ENCODE measurements at places on chromosomes 2 and 18.

- DNase-seq, result no peak
Observed at GRCh38 chr2:104368089-104368488, 485.8 kb upstream of the POU3F3 start.

DNA sequence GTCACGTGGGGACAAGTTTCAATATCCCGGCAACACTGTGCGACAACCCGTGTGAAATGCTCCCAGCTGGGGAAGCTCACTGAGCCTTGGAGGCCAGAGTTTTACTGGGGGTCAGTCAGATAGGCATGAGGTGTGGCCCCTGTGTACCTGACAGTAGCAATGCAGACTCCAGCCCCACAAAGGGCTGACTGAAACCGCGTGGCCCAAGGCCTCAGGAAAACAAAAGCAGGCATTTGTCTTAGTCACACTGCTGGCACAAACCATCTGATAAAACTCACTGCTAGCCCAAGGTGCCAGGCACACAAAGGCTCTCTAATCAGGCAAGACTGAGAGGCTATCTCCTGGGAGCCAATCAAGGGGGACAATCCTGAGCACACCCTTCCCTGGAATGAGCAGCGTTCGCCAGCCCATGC lies 786.6 kb upstream of the RAB6C start:
- no peak for DNase-seq

DNA sequence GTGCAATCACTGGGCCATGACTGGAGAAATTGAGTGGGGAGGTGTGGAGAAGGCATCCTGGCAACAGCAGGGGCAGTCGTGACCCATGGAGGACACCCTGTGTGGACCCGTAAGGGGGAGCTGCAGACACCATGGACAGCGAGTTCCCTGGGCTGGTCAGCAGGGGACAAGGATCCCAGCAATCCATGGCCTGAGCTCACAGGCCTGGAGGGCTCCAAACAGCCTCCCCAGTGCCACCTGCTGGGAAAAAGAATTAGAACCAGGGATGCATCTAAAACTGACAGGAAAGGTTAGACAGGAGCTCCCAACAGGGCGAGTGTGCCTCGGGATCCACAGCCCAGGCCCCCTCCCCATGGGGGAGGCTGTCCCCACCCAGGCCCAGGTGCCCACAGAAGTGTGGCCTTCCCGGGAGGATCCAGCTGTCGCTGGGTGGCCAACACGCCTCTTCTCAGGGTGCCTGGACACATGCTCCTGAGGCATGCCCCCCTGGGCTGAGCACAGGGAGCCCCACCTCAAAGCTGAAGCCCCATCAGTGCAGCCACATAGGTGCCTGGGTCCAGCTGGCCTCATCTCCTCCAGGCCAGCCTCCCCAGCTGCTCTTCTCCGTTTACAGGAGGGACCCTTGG lies 20.5 kb upstream of the KIF1A start:
- no peak for DNase-seq

DNA sequence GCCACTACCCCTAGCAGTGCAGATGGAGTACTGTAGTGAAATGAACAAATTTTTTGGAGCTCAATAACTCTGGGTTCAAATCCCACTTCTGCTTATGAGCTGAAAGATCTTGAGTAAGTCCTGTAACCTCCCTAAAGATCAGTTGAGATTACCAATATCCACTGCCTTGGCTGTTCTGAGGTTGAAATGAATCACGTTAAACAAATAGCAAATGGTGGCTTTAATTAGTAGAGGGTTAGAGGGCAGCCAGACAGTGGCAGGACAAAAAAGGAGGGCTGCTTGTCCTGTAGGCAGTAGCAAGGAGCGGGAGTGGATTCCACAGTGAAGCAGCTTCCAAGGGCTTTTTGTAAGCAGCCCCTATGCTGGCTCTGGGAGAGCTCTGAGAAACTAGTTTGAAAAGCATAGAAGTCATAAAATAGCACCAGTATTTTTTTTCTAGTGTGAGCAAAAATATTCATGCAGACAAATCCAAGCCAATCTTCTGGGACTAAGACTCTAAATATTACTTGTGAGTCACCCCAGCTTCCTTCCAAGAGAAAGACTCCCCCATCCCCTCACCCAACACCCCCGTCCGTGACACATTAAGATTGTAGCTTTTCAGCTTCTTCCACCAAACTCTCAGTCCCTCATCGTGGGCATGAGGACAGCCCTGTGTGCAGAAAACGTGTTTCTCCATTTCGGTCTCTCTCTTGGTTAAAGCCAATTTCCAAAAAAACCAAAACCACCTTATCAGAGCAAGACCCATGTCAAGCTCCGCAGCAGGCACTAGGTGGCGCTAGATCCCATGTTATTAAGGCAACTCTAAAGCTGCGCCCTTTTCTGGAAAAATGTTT lies 123.5 kb upstream of the LGALSL start:
- peak; percentile 76 for DNase-seq

- no peak for DNase-seq
Observed at GRCh38 chr2:80499095-80499494, 194.5 kb upstream of the LRRTM1 start.

DNA sequence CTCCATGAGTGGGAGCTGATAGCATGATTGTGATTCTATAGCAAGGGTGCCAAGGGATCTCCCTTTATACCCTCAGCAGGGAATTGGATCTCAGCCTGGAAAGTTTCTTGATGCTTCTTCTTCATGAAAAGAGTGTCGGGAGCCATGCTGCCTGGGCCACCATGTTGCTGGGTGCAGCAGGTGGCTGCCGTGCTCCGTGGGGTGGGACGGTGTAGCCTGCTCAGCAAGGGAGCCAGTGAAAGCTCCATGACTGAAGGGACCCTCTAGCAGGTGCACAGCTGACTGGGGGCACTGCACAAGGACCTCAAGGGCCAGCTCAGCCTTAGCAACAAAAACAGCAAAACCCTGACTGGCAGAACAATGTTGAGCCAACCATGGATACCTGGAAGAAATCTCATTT lies 368.9 kb upstream of the HS6ST1 start:
- no peak for DNase-seq

DNA sequence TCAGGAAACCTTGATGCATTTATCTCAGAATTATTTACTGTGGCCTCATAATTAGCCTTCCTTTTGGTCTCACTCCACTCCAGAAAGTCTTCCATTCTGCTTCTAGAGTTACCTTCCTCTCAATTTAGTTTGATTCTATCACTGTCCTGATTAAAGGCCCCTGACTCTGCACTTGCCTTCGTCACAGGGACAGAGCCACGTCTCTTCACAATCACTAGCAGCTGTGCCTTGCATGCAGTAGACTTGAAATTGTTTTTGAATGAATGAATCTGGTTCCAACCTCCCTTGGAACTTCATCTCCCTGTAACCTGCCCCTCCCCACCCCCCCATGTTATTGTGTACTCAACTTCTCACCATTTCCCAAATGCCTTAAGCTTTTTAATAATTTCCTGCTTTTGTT lies 52.4 kb downstream of the OSBPL6 start:
- no peak for DNase-seq

GRCh38 chr2:237833546-237833945 lies 25.9 kb upstream of the RAMP1 start:
- no peak for DNase-seq
